CD4-positive, alpha-beta T cell treated with Interleukin-4 for 4 hours (primary cell): ENCODE measurements at places on chromosomes 1 and 21.

DNA sequence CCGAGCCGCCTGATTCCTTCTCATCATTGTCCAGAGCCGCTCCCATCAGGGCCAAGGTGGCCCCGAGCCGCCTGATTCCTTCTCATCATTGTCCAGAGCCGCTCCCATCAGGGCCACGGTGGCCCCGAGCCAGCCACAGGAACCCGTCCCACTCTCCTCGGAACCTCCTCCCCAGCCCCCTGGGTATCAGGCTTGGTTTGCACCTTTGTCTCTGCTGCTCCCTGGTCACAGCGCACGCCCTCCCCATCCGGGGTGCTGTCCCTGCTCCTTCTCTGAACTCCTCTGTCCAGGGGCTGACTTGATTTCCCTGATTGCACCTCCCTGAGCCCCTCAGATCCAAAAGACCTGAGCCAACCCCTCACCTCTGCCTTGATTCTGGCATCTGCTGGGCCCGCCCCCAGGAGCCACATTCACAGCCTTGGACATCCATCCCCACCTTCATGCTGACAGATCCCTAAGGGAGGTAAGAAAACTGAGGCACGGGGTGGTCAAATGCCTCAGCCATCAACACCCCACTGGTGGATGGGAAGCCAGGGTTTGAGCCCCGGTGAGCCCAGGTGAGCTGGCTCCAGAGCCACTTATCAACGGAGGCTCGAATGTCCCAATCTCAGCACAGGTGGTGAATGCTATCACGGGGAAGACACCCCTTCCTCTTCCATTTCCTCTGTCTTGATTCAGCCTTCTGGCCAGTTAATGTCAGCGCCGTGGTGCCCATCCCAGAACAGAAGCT lies 25.6 kb upstream of the COL18A1 start:
- DNase-seq, result no peak

DNA sequence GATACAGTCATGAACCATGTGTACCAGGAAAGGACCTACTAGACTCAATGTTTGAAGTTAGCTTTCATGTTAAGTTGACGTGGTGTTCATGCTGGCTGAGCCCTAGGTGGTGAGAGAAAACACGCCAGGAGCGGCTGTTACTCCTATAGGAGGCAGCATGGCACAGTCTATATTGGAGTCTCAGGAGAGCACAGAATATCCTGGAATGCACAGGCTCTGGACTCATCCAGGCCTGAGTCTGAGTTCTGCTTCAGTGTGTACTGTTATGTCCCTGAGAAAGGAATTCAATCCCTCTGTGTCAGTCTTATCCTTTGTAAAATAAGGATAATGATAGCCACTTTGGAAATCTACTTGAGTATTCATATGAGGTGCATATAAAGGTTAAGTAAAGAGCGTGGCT lies 41.2 kb downstream of the DPT start:
- DNase-seq, result no peak

GRCh38 chr1:954927-955326 lies 4.1 kb downstream of the NOC2L start:
- no peak for DNase-seq

GRCh38 chr1:233673261-233673946 lies 59.5 kb downstream of the KCNK1 start:
- DNase-seq, result no peak

DNA sequence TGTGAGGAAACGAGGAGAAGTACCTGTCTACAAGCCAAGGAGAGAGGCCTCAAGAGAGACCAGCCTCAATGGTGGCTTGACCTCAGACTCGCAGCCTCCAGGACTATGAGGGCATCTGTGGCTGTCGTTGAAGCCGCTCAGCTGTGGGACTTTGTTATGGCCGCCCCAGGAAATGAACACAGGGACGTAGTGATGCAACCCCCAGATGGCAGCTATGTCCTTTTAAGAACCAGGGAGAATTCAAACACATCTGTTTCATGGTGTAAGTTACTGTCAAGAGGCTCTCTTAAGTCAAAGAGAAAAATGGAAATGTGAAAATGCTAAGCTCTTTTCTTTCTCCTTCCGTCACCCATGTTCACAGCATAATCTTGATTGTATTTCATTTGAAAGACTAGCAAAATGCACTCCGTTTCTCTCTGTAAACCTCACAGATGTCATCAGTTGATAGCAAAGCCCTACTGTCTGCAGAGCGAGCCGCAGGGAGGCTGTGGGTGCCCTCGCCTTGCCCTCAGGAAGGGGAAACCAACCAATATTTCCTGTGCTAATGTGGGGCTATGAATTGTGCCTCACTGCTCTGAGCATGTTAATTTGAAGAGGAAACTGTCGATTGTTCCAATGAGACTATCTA lies 21.3 kb downstream of the UBASH3A start:
- peak; percentile 88 for DNase-seq

DNA sequence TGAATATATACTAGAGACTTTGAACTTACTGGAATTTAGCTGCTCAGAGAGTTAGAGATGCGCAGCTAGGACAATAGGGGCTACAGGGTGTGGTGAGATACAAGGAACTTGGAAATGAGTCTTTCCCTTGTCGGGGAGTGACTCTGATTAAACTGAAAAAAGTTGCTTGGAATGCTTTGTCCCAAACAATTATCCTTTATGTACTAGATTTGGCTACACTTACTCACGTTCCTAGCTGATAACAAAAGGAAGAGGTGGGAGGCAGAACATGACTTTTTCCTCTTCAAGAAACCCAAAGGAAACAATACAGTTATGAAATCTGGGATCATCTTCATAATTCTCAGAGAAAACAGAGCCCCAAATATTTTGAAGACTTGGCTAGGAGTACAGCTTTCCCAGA lies 6.9 kb upstream of the CGN start:
- DNase-seq, result no peak

GRCh38 chr1:115475252-115475651 lies 137.2 kb upstream of the NGF start:
- DNase-seq, result no peak
